CD4-positive, alpha-beta T cell treated with Interleukin-4 for 4 hours (primary cell): ENCODE measurements at places on chromosomes 4 and X.

DNA sequence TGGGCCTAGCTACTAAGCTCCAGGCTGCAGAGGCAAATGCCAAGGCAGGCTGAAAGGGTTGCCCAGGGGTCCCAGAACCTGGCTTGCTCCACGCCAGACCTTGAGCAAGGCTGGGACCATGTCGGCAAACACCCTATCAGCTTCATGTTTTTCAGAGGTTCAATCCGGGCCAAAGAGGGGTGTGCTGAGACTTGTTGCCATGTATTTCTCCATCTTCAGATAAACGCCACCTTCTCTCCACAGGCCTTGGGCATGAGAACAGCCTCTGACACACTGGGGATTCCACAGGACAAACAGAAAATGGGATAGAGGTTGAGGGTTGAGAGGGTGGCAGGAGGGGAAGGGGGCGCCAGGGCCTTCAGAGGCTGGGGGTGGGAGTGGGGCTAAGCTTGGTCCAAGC is 8.6 kb downstream of the PJA1 start:
- DNase-seq, result no peak

DNA sequence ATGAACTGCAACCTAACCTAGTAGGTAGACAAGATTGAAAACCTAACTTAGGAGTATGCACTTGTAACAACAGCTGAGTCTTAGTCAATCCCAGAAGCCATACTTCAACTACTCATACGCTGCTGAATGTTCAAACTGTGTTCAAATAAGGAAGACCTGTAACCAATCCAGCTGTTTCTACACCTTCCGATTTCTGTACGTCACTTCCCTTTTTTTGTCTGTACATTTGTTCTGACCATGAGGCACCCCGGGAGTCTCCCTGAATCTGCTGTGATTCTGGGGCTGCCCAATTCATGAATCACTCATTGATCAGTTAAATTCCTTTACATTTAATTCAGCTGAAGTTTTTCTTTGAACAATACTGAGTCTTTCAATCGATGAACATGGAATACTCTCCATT is 89.5 kb downstream of the BMP3 start:
- no peak for DNase-seq

GRCh38 chrX:40107291-40108161 is 9.8 kb upstream of the BCOR start:
- no peak for DNase-seq

- no peak for DNase-seq
These were observed 94.0 kb upstream of the TBL1X start for GRCh38 chrX:9370893-9371292.

DNA sequence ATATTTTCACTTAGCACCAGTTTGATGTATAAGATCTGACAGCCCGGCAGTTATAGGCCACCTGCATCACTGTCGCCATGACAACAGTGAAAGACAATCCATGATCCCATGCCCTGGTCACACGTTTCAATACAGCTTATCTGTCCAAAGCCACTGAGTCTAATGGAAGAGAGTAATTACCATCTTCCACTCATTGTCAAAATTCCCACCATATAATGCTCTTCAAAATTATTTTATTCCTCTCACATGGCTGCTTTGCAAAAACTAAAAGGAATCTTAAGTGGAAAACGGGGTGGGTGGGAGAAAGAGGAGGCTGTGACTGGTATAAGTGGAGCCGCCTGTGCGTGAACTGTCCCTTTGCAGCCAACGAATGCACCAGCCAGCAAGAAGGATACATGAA is 44.2 kb downstream of the MAML3 start:
- DNase-seq, result no peak

DNA sequence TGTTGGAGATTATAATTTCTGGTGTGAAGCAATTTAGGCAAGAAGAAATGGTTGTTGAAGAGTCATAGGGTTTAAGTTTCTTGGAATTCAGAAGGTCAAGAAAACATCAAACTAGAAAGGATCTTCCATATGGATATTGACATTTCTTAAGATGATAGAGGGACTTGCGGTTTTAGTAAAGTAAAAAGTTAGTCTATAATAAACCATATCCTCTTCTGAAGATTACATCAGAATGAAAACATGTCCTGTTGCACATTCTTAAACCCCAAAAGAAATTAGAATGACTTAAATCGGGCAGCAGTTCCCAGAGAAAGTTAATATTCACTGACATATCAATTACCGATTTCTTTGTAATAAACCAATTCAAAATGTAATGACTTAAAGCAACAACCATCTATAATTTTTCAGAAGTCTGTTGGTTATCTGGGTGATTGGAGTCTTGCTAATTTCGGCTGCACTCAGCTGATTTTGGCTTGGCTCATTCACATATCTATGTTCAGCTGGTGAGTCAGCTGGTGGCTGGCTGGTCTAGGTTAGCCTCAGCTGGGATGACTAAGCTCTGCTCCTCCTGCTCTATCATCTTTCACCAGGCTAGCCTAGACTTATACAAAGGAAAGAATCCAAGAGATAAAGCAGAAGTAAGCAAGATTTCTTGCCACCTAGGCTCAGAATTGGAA is 24.4 kb upstream of the DYNLT3 start:
- no peak for DNase-seq

- no peak for DNase-seq
These were observed at the start of gene GASK1B for GRCh38 chr4:158172261-158173258. Gene GASK1B (minus strand): TSS chr4:158173025. CDS start chr4:158171375, 1,650 bp downstream.

DNA sequence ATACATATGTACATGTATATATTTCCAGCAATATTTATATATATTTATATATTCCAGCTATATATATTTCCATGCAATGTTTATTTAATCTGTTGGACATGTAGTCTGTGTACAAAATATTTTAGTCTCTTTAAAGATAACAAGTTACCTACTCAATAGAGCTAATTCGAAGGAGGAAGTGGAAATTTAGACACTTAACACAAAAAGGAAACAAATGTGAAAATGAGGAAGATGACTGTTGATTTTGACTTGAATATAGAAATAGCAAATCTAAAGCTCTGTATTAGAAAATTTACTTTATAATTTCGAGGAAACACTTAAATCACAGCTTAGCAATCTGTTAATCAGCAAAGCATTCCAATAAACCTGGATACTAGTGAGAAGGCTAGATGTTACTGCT is 1064.4 kb downstream of the PCDH7 start:
- DNase-seq, result no peak

- DNase-seq, result no peak
These were observed 9.6 kb upstream of the RPS6KA6 start for GRCh38 chrX:84197550-84197949.

DNA sequence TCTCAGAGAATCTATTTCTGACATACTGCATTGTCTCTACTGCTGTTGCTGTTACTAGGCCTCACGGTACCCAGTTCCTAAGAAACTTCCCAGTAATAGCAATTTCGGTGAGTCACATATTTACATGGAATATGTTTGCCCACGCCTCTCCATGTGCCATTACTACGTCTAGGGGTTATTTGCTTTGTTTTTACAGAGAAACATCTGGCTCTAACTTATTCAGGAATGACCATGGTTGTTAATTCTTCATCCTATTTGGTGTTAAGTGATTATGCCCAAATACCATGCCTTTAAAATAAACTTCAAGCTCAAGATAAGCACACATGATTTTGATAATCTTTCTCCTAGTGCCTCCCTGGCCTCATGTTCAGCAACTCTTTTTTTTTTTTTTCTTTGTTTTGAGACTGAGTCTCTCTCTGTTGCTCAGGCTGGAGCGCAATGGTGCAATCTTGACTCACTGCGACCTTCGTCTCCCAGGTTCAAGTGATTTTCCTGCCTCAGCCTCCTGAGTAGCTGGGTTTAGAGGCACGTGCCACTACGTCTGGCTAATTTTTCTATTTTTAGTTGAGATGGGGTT is 101.0 kb upstream of the HS3ST1 start:
- no peak for DNase-seq

DNA sequence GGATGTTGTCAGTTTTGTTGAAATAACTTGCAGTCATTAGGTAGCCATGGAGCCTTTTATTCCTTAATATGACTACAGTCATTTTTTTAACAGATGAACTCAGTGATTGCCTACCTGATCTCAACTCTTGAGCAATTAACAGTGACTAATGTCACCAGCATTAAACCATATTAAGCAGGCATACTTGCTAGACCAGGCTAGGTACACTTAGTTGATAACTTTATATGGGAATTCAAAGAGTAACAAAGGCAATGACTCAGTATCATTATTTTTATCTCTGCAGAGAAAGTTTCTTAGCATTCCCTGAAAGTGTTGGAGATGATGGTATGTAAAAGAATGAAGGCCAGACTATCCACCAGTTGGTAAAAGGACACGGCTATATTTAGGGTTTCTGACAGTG is at the start of gene C4orf54:
Gene C4orf54 (minus strand): TSS at position 31 of the 400 bp plus-strand sequence. CDS start 3,180 bp downstream, outside the sequence.
- no peak for DNase-seq

DNA sequence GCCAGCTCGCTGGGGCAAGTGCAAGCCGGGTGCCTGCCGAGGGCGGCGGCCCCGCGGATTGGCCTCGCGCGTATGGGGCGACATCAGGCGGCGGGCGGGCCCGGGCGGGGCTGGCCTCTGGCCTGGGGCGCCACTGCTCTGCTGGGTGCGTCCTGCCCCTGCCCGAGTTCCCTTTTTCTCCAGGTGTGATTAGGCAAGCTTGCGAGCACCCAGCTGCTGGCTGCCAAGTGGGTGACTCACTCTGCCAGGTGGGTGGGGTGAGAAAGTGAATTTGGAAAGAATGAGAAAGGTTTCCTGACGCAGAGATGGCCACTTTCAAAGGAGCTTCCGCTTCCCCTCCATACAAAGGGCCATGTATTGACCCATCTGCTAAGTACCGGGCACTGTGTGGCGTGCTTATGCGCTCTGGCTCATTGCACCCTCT is 32.5 kb downstream of the FGFBP1 start:
- DNase-seq, result no peak

GRCh38 chrX:45527834-45528233 is 327.2 kb upstream of the DIPK2B start:
- no peak for DNase-seq

DNA sequence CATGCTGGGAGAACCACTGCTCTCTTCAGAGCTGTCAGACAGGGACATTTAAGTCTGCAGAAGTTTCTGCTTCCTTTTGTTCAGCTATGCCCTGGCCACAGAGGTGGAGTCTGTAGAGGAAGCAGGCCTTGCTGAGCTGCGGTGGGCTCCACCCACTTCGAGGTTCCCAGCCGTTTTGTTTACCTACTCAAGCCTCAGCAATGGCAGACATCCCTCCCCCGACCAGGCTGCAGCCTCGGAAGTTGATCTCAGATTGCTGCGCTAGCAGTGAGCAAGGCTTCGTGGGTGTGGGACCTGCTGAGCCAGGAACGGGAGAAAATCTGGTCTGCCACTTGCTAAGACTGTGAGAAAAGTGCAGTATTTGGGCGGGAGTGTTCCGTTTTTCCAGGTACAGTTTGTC is 118.9 kb downstream of the SLC10A6 start:
- DNase-seq, result no peak

- no peak for DNase-seq
These were observed 4.2 kb upstream of the EFNB1 start for GRCh38 chrX:68824565-68825125.

- DNase-seq, result no peak
These were observed 24.1 kb downstream of the FRMPD4 start for GRCh38 chrX:12162420-12162819.

GRCh38 chr4:173543266-173543665 is 13.2 kb upstream of the HAND2 start:
- no peak for DNase-seq

DNA sequence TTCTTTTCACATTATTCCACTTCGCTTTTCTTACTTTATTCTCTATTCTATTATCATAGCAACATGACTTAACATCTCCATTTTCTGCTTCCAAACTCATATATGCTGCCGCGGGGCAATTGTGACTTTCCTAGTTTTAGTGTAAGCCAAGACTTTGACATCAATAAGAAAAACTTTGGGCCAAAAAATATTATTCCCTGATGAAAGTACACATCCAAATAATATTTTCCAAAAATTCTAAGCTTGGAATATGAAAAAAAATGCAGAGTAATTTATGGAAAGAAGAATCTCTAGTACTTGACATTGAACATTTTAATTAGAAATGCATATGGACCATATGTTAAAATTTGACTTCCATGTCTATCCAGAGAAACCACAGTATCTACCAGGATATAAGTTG is 995.1 kb upstream of the INTU start:
- no peak for DNase-seq

DNA sequence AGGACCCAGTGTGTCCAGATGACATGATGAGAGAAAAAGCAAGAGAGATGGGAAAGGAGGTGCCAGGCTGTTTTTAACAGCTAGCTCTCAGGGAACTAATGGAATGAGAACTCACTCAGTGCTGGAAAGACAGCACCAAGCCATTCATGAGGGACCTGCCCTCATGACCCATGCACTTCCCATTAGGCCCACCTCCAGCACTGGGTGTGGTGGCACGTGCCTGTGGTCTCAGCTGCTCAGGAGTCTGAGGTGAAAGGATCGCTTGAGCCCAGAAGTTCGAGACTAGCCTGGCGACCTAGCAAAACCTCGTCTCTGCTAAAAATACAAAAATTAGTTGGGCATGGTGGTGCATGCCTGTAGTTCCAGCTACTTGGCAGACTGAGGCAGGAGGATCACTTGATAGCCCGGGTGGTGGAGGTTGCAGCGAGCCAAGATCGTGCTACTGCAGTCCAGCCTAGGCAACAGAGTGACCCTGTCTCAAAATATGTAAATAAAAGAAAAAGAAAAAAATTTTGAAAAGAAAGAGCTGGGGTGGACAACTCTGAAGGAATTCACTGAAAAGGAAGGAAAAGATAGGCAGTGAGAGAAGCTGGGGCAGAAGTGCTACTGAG is 50.9 kb downstream of the FAM193A start:
- DNase-seq, result no peak

GRCh38 chr4:165522050-165522449 is 143.2 kb downstream of the CPE start:
- DNase-seq, result no peak

DNA sequence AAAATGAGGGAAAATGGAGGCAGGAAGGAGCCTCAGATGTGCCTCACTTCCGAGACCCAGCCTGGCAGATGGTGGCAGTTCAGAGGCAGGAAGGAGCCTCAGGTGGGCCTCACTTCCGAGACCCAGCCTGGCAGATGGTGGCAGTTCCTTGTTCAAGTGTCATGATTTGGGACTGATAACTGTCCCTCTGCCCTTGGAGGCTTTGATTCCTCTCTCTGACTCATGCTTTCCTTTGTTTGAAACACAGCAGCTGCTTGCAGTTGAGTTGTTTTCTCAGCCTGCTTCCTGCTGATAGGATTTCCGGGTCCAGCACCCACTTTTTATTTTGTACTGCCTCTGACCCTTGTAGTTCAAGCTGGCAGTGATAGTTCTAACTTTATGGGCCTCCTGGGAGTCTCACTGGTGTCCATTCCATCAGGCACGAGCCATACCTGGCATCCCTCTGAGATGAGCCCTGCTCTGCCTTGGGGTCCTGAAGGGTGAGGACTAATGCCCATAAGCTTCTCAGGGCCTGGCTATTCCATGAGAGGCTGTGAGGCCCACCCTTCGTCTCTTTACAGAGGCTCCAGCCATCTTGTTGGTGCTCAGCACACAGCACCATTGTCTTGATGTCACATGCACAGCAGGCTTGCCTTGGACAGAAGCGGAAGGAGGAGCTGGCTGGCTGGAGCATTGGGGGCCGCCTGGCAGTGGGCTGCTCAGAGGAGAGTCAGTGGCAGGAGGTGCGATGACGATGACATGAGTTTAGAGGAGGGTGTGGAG is 13.0 kb downstream of the RGS12 start:
- no peak for DNase-seq

- DNase-seq, result no peak
These were observed 71.3 kb downstream of the POU4F2 start for GRCh38 chr4:146709956-146710355.
